ENCODE measurements at places on chromosomes 5 and 9.

GRCh38 chr5:468401-468800, 25.4 kb downstream of the EXOC3 start:
- no peak for DNase-seq

DNA sequence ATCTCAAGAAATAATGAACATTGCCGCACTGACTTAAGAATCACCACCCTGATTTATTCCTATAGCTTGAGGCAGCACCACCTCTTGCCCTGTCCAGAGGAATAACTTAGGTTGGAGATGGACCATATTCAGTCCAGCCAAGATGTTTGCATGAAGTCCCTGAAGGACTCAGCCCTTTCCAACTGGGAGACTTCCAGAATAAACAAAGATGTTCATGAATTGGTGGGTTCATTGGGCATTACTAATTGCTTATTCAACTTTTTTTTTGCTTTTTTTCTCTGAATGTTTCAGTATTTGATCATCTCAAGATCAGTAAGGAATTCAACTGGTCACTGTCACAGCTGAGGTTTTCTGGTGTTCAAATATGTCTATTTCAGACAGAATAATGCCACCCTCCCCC, 470.6 kb downstream of the CCDC171 start:
- DNase-seq: no peak

DNA sequence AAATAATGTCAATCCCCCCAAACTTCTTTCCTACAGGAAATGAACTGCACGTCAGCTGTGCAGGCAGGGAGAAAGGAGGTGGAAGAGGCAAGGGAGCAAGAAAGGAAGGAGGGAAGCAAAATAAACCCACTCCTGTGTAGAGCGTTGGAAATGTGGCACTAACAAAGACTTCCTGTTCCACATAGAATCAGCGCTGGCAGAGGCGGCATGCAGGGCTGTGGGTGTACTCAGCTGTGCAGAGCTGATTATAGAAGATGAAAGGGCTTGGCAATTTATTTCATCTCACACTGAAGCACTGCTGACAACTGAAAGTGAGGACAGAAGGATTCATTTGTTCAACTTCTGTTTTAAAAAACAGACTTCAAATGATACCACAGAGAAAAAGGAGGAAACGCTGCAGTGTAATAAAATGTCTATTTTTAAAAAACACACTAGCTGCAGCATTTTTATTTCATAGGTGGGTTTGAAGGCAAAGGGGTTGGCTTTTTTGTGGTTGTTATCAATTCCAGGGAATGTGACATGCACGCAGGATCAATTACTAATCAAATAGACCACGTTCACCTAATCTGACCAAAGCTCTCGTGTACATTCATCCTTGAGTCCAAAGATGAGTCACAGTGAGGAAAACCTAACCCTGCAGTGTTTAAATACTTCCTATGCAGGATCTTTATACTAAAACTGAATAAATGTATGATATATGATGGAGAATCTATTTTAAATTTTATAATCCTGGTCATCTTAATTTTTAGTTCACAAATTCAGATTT, 583.5 kb downstream of the ZNF608 start:
- DNase-seq: no peak

DNA sequence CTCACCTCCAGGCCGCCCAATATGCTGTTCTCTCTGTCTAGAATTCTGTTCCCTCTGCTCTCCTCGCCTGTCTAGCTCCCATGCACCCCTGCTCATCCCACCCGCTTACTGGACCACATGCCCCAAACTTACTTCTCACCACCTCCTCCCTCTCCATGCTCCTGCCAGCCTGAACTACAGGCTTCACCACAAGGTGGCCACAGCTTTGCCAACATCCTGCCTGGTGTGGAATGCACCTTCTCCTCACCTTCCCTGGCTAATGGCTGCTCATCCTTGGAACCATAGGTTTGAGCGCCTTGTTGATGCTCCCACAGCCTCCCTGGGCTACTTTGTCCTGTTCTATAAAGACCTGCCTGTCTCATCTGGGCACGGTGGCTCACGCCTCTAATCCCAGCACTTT, 9.6 kb downstream of the LAMC3 start:
- no peak for DNase-seq

DNA sequence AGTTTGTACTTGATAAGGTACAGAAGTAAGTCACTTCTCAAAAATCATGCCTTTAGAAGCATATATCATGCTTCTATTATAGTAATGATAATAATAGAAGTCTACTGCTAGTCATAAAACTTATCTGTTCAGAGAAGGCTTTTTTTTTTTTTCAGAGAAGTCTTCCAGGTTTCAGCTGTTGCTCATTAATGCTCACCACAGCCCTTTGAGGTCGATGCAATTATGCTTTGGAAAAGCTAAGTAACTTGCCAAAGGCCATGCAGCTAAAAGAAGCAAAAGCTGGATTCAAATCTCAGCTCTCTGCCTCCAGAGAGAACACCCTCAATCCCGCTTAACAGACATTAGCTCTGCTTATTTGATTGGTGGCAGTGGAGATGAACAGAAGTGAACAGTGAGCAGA, 150.8 kb downstream of the DOCK8 start:
- no peak for DNase-seq

DNA sequence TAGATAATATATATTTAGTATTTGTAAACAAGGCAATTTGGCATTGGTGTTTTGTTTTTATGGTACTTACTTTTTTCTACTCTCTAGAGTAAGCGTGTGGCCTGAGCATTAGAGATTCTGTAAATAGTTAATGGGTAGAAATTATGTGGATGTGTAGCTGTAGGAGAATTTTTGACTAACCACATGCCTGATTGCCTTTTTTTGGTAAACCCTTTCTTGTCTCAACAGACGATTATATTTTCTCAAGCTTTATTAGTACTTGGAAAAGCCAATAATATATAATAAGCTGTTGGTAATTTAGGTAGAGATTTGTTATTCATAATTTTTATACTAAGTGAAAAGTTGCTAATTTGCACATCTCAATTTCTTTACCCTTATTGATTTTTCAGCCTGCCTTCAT, 76.8 kb downstream of the FCHO2 start:
- DNase-seq: no peak

DNA sequence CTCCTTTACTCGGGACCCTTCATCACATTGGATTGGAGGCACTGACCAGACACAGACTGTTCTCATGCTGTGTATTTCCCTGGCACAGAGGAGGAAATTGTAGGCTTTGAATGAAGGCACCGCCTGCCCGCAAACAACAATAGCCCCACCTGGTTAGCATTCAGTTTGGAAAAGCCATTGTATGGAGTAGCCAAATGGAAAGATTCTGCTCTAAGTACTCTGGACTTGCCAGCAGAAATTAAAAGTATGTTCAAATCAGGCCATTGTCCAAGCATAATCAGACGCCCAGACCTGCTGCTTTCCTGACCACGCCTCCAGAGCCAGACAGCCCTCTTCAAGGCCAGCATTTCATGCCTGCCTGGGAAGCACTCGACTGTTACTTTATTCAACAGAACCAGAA, 8.0 kb upstream of the SEMA4D start:
- no peak for DNase-seq

DNA sequence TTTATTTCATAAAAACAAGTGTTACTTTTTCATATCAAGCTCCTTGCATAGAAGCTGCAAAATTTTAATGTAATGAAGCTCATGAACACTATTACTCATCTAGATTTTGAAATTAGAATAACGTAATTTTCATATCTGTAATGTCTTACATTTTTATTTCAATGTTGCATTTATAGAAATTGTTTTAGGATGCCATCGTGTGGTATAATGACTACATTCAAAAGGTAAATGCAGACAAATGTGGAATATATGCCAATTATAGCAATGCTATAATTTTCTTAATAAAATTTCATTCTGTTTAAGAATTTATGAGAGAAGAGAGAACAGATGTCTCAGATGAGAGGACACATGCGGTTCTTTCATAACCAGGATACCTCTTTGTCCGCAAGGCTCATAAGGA, 230.2 kb downstream of the TMEM232 start:
- DNase-seq: no peak

- no peak for DNase-seq
Measured at GRCh38 chr5:65808251-65808741, 86.3 kb downstream of the NLN start.

DNA sequence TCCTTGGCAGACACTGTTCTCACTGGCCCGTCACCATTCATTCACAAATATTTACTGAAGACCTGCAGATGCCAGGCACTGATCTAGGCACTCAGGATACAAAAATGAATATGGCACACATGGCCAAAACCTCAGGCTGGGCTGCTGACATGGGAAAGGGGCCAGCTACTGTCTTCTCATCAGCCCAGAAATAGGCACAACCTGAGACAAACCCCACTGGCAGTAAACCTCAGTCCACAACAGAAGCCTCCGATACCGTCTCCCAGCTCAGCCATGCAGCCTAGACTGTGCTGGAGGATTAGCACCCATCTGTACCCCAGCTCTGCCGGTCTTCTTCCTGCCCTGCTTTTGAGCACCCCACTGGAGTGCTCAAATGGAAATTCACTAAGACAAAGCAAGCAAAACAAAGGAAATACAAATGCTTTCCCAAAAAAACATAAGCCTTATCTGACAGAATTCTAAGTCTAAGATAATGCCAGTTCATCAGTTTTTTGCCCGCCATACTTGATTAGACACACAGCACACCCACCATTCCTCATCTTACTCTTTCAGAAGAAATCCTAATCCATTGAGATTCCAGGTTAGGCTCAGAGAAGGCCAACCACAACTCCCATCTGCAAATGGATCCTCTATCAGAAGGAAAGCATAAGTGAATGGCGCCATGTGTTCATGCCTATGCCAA, 8.2 kb downstream of the P4HA2 start:
- no peak for DNase-seq

DNA sequence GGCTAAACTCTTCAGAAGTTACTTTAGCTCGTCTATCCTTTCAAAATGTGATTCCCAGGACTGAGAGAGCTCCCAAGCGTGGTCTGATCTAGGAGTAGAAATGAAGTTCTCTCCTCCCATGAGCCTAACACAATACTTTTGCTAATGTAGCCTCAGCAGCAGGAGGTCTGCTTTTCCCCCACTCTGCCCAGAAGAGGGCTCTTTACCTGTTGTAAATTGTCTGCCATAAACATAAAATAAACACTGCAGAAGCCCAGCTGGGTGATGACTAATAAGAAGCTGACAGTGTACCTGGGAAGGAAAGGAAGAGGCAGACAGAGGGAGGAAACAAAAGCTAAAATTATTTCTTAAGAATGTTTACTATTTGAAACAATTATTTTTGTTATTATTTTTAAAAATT, 15.4 kb downstream of the SLC36A3 start:
- DNase-seq: no peak

DNA sequence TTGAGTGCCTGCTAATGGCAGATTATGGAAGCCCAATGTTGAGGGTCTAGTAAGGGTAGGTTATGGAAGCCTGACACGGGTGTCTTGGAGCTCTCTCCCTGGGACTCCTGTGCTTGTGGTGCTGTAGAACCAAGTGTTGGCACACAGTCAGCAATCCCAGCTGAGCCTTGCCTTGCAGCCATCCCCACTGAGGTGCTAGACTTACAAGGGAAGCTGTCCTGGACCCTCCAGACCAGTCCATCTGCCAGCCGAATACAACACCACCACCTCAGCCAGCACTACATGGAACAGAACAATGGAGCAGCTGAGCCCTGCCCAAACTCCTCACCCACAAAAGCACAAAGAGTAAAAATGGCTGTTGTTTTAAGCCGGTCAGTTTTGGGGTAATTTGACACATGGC, 90.5 kb upstream of the DNAH5 start:
- DNase-seq: no peak

All from CD4-positive, alpha-beta T cell treated with Interleukin-2 at 100 ng/mL for 4 hours (primary cell).